ENCODE measurements at places on chromosomes 4 and X.

- no peak for DNase-seq
Observed at GRCh38 chr4:53573696-53574095, 17.6 kb downstream of the LNX1 start.

DNA sequence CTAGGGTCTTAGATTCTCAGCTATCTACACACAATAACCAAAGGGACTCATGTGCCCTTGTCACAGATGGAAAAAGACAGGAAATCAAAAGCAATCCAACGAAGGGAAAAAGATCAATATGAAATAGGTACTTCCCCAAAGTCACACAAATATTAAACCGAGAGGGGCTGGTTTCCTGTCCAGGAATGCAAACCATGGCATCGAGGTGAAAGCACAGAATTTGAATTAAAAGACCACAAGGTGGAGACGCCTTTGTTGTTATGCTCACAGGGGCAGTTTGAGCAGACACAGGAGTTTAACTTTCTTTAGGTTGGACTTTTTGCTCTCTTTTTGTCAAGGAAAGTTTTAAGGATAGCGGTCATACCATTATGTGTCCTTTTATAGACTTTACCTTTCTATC is 14.3 kb downstream of the H2BW1 start:
- no peak for DNase-seq

GRCh38 chrX:63785708-63786040 is 660 bp upstream of the ARHGEF9 start:
- no peak for DNase-seq

DNA sequence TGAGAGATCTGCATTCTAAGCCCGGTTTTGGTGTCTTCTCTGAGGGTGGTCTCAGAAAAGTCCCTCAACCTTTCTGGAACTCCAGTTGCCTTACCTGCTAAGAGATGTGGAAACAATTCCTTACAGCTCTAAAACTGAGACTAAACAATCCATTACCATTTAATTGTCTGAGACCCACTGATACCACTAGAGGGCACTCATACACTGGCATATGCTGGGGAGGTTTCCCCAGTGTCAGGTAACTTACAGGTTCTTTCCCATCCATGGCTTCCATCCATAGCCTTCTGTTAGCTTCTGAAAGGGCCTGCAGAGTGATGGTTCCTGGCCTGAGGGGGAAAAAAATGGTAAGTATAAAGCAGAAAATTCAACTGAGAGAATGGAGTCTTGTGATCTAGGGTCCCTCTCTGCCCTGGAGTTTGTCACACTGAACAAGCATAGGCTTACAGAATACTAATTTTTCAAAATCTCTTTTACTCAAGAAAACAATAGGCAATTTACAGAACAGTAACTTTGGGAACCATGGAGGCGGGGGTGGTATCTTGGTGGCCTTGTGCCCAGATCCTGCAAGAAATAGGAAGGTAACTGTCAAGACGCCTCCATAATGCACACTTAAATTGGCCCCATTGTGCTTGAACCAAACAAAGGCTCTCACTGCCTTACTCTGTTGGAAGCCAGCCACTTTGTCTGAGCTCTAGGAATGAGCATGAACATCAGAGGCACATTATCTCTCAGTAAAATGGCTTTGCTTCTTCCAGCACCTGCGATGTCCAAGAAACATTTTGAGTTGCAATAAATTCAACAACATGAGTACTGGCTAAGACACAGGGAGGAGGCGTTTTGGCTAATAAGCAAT is 236.1 kb downstream of the OPHN1 start:
- DNase-seq = peak; percentile 26

DNA sequence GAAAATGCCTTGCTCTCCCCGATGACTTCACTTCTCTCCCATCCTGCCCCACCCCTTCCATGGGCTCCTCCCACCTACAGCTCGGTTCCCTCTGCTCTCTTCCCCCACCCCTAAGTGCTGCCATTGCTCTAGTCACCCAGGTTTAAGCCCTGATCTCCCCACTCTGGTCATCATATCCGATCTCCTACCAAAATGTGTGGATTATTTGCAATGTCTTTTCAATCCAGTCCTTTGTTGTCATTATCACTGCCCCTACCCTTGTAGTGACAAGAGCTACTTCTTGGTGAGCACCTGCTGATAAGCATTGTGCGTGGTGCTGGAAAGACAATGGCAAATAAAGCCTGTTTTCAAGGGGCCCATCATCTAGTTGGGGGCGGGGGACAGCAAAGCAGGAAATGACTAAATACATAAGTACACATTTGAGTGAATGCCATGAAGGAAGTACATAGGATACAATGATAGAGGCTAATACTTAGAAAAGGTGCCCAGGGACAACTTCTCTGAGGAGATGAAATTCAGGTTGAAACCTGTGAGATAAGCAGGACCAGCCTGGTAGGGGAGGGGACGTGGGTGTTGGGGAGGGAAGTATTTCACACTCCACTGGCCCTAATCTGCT is 63.8 kb downstream of the DLG3 start:
- DNase-seq = no peak

DNA sequence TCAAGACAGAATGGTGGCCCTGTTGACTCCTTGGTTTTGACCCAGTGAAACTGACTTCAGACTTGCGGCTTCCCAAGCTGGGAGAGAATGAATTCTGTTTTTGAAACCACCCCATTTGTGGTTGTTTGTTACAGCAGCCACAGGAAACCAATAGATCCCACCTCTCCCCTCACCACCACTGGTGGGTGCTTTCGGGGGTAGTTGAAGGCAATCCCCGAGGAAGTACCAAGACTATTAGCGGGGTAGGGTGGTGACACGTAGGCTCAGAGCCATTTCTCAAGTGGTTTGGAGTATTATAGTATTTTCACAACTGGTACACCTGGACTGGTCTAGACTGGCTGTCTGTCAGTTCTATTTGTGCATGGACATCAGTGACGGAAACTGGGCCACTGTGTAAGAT is 189.1 kb upstream of the RBPJ start:
- DNase-seq = no peak

GRCh38 chr4:138967313-138967712 is 48.3 kb upstream of the NOCT start:
- no peak for DNase-seq

DNA sequence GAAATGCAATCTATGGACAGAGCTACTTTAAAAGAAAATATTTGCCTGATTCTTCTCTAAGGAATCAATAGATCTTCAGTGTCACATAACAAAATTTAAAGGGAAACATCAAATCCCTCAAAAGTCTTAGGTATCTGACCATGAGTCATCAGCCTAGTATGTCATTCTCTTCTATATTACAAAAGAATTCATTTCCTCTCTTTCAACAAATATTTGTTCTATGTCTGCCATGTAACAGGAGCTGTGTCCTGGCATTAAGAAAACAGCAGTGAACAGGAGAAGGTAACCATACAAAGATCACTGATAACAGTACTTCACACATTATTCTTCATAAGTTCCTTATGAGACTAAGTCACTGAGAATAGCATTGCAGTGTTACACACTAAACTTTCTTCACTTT is 243.6 kb upstream of the DKK2 start:
- DNase-seq = no peak

DNA sequence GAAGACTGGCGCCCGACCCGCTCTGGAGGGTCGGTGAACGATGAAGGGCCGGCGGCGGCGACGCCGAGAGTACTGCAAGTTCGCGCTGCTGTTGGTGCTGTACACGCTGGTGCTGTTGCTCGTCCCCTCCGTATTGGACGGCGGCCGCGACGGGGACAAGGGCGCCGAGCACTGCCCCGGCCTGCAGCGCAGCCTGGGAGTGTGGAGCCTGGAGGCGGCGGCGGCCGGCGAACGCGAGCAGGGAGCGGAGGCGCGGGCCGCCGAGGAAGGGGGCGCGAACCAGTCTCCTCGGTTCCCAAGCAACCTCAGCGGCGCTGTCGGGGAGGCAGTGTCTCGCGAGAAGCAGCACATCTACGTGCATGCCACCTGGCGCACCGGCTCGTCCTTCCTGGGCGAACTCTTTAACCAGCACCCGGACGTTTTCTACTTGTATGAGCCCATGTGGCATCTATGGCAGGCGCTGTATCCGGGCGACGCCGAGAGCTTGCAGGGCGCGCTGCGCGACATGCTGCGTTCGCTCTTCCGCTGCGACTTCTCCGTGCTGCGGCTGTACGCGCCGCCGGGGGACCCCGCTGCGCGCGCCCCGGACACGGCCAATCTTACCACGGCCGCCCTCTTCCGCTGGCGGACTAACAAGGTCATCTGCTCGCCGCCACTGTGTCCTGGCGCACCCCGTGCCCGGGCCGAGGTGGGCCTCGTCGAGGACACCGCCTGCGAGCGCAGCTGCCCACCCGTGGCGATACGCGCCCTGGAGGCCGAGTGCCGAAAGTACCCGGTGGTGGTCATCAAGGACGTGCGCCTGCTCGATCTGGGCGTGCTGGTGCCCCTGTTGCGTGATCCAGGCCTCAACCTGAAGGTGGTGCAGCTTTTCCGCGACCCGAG is 568 bp downstream of the CHST7 start:
- DNase-seq = peak; percentile 47

DNA sequence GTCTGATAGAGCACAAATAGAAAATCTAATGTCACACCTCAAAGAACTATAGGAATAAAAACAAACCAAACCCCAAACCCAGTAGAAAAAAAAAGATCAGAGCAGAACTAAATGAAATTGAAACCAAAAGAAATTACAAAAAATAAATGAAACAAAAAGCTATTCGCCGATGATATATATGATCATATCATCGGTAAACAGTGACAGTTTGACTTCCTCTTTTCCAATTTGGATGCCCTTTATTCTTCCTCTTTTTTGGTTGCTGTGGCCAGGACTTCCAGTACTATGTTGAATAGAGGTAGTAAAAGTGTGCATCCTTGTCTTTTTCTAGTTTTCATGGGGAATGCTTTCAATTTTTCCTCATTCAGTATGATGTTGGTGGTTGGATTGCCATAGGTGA is 215.3 kb upstream of the AR start:
- no peak for DNase-seq

- DNase-seq = no peak
Observed at GRCh38 chr4:173301518-173302201, 32.5 kb downstream of the HMGB2 start.

- no peak for DNase-seq
Observed at GRCh38 chr4:109012286-109012880, 249.5 kb upstream of the ETNPPL start.

DNA sequence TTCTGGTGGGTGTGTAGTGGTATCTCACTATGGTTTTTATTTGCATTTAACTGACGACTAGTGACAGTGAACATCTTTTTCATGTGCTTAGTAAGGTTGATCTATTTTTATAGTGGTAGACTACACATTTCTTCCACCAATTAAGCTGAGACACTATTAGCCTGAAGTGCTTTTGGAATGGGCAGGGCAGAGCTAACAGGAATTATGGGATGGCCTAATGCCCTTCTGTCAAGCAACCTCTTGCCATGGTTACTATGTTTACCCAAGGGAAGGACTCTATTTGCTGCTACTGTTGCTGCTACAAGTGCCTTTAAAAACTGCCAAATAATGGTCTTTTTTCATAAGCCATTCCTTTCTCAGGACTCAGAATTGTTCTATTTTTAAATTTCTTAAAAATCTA is 676.7 kb upstream of the ACTRT1 start:
- no peak for DNase-seq

- no peak for DNase-seq
Observed at GRCh38 chr4:54016504-54016903, 47.9 kb downstream of the CHIC2 start.

DNA sequence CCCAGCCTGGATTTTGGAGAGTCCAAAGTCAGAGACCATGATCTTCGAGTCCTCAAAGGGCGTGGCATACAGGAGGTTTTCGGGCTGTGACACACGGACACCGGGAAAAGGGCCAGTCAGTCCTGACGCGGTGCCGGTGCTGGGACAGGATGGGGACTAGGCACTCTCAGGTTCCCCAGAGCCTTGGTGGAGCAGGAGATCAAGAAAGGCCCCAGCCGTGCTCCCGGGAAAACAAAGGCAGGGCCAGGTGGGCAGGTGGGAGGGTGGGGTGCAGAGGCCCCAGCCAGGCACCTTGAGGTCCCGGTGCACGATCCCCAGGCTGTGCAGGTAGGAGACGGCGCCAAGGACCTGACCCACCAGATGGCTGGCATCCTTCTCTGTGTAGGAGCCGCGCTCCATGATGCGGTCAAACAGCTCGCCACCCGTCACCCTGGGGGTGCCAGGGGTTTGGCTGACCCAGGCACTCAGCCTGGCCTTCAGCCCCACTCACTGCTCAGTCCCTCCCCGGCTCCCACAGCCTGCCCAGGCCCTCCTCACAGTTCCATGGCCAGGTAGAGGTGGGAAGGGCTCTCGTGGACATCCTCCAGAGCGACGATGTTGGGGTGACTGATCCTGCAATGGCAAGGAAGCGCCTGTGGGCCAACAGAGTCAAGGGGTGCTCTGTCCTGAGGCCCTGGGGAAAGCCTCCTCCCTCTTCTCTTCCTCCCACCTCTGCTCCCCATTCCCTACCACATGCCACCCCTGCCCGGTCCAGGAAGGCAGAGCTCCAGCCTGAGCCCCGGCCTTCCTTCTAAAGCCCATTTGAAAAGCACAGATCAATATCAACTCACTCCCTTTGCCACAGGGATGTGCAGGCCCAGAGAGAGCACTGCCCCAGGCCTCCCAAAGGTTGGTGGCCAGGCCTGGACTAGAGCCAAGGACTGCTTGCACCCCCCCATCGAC is 1.8 kb downstream of the PNCK start:
- no peak for DNase-seq

GRCh38 chr4:83139514-83140156 is 25.1 kb upstream of the PLAC8 start:
- no peak for DNase-seq

All from right hindlimb (tissue), 1 donor.